Activated naive CD4-positive, alpha-beta T cell treated with anti-CD3 and anti-CD28 coated beads for 36 hours (primary cell): ENCODE measurements at places on chromosomes 1 and 21.

- no peak for DNase-seq
Measured at GRCh38 chr1:30933874-30934252, 25.3 kb upstream of the SDC3 start.

- DNase-seq, result no peak
Measured at GRCh38 chr1:165662186-165662585, 31.2 kb downstream of the MGST3 start.

GRCh38 chr1:52672946-52673345 lies 25.2 kb downstream of the COA7 start:
- no peak for DNase-seq

DNA sequence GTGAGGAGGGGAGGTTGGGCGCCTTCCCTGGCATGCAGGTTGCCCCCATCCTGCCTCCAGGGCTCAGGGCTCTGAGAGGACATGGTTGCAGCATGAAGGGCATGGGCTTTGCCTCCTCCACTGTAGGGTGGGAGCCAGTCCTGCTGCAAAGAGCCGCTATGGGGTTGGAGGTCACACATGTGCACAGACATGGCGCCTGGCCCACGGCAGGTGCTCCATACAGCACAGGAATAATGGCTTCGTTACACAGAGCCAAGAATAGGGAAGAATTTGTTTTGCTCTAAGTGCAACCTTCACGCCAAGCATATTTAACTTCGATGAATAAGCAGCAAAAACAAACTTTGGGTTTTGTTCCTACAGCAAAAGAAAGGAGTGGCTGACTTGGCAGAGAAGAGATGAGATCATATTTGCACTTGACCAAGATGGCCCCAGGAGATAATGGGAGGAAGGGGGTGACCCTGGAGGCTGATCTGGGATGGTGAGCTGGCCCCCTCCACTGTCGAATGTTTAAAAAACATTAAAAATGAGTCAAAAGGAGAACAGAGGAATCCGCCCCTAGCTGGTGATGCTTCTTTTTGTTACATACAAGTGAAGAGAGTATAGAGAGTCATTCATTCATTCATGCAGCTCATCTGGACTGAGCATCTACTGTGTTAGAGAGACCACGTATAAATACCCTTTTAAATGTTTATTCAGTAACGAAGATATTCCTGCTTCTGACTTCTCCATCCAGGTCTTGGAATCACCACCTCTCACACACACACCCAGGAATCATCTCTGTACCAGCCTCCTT lies 12.4 kb upstream of the C2CD2 start:
- DNase-seq, result no peak

DNA sequence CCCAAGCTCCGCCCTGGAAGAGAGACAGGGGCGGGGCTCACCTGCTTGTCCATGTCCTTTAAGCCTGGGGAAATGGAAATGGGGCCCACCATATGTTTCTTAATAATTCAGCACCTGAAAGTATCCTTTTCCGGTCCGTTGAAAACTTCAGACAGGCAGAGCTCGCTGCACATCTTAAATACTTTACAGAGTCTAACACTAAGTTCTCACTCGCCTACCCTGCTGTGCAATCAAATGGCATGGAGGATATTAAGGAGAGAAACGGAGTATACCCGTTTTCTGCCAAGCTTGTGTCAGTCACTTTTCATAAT lies 467 bp upstream of the CC2D1B start:
- no peak for DNase-seq

GRCh38 chr1:225928186-225929175 lies 4.4 kb upstream of the PYCR2 start:
- peak; percentile 51 for DNase-seq

GRCh38 chr1:228867951-228868730 lies 132.9 kb downstream of the RHOU start:
- DNase-seq, result no peak

DNA sequence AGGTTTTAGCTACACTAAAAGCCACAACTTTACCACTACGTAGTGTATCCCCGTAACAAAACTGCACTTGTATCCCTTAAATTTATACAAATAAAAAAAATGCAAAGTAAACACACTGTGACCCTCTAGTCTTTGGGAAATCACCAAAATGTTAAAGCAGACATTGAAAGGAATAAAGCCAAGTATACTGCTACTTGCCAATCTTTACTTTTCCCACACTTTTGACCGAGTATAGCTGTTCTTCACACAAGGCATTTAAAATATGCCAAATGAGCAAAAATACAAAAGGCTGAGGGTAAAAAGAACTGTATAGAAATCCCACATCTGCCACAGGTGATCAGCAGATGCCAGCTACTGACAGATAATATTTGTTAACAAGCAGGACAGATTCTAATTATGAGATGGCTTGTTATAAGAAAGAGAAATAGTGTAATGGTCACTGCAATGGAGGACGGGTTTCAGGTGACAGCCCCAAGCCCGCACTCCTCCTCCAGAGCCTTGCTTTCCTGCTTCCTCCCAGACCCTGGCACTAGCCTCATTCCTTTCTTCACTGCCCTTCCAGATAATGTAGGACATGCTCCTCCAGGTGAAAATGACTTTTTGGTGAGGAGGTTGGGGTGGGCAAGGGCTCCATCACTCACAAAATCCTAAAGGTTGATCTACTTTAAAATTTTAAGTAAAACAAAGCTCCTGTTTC lies 18.1 kb downstream of the KCNT2 start:
- no peak for DNase-seq

DNA sequence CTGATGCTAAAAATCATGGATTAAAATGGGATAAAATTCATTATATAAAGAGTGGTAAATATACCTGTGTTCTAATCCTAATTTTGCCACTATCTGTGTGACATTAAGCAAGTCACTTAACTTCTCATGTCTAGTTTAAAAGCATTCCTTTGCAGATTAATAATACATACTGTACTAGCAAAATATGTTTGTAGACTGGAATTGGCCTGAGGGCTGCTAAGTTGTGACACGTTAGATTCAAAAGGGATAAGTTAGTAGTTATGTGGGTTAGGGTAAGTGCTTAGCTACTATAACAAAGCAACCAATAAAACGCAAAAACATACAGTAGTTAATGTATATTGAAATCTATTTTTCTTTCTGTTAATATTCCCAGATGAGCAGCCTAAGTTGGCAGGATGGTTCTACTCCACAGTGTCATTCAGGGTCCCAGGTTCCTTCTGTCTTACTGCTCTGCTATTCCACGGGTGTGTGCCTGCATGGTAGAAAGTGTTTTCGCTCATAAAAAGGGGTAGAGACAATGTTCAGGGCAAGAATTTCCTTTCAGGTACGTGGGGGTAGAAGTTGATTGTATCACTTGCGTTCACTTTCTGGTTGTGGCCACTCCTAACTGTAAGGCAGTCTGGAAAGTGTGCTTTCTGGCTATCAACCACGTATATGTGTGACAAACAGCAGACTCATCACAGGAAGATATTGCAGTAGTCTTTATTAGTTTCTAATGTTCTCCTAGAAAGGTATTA lies 239.8 kb downstream of the NFIA start:
- DNase-seq, result no peak

DNA sequence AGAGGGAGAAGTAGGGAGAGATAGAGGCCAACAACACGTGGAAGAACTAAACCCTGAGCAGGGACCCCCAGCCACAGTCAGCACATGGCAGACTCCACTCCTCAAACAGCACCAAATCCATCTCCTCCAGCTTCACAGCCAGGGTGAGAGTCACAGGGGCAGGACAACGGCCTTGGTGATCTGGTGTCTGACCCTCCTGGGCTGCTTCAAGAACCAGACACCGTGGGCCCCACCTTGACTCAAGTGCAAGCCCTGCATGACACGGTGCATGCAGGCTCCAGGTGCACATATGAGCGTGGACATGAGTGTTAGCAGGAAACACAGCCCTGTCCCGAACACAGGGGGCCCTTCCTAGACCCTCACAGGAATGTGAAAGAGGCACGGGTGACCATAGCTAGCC lies 21.9 kb downstream of the S100A7 start:
- DNase-seq, result no peak

DNA sequence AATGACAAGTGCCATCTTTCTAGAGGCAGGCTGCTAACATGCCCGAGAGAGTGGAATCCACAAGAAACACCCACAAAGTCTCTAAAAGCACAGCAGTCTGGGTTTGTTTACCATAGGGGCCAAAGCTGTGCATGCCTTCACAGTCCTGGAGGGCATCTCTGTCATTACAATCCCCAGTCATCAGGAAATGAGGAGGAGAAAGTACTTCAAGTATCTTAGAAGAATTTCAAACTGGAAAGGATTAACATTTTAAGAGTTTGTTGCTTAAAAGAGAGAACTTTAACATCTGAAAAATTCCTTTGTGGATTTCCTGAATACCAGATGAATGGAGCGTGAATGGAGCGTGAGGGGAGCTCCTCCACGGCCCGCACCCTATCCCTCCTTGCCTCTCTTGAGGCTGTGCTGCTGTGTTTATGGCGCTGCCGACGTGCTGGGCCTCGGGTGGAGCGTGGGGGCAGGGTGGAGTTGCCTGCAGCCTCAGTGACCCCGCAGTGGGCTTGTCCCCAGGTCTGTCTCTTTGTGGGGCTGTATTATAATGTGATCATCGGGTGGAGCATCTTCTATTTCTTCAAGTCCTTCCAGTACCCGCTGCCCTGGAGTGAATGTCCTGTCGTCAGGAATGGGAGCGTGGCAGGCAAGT lies 23.3 kb downstream of the SLC6A17 start:
- DNase-seq, result no peak

- DNase-seq, result no peak
Measured at GRCh38 chr1:221987860-221988520, 246.1 kb upstream of the DUSP10 start.
